Activated T-cell treated with anti-CD3 and anti-CD28 coated beads, Interleukin-2, amount 50 U/mL, for 4 hours (primary cell): ENCODE measurements at places on chromosomes 5 and 9.
A peak's percentile ranks its signal among the peaks of the same experiment; 100 is the strongest.

DNA sequence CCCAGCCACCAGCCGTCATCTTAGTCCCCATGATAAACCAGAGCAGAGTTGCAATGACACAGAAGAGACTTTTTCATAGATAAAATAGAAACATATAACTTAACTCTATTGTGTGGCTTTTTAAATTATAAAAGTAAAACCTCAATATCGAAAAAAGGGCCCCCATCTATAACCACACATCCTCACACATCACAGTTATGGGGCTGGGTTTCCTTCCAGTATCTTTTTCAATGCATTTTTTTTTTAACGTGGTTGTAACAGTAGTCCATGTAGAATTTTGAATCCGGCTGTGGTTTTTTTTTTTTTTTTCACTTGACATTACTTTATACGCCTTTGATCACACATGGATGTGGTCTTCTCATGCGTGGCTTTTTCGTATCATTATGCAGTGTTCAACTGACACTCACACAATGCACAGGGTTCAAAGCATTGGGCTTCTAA, 77.4 kb downstream of the CFAP77 start:
- no peak for DNase-seq

- DNase-seq = no peak
Observed at GRCh38 chr5:150077060-150077459, 9.3 kb downstream of the CSF1R start.

- no peak for DNase-seq
Observed at GRCh38 chr9:125674981-125675973, 31.7 kb downstream of the MAPKAP1 start.

- DNase-seq = no peak
Observed at GRCh38 chr5:163542771-163543170, 37.4 kb downstream of the MAT2B start.

DNA sequence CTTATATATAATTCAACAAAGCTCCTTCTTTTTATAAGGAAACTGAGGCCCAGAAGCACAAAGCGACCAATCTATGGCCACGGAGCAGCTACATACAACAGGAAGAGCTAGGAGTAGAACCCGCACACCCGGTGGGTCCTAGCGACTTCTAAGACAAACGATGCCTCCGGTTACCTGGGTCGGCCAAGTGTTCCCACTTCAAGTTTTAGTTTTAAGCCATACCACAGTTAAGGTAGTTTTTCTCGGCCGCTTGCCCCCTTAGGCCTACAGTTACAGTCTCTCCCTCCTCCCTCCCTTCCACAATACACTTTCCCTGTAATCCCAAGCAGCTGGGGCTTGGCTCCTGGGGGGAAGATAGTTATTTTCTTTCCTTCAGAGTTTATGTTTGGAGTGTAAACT, 533 bp downstream of the SREK1IP1 start:
- DNase-seq = no peak

DNA sequence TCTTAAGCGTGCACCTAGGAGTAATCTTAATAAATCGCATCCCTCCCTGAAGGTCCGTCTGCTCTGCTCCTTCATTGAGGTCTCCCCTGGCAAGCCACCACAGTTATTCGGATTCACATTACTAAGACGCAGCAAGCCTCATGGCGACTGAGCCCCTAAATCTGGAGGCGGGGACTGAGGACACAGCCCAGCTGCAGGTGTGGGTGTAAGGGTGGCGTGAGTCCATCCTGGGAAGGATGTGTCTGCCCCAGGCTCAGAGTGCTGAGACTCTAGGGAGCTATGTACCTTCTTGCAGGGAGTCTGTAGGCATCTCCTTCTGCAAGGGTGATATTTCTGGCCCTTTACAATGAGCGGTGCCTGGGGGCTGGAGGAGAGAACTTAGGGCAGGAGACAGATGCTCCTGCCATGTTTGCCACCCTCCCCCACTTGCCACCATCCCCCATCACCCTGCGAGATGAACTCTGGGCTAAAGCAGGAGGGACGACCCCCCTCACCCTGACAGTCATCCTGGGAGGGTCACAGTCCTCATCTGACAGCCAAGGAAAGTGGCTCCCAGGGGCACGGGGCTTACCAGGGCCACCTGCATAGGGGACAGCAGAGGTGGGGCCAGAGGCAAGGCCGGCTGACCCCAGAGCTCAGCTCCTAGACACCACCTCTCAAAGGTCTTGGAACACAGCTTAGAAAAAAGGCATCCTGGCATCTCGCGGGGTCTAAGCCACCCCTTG, 76.4 kb upstream of the FCN1 start:
- DNase-seq = no peak

DNA sequence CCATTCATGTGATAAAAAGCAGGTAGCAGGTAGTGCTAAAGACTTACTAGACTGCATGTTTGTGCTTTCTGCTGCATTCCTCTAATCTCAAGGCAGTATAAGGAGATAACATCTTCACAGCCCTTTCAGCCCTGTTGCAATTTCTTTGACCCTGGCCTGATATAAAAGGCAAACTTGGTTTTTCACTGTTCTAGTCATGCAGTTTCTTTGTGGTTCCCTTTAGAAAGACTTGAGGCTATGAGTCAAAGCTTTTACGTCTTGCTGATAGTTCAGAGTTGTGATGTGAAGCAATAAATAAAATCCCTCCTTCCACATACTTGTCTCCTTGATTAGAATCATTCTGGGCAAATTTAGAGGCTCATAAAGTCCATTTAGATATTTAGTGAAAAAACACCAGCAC, 88.6 kb upstream of the CDKN2B start:
- DNase-seq = no peak

DNA sequence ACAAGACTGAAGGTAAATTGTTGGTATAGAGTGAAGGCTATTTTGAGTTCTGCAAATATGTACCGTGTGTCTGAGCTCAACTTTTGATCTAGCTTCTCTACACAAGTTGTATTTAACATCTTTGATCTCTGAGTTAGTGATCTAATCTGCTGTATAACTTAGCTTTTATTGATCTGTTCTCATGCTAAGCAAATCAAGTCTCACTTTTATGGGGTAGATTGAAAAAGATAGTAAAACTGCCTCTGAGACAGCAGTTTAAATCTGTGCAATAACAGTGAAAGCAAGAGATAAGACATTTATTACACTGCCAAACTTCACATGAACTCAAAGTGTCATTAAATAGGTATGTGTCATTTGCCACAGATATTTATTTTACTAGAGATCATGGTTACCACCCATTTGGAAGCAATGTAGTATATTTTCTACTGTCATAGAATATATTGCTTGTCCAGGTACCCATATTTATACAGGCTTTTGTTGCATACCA, 477.3 kb downstream of the ISL1 start:
- no peak for DNase-seq

DNA sequence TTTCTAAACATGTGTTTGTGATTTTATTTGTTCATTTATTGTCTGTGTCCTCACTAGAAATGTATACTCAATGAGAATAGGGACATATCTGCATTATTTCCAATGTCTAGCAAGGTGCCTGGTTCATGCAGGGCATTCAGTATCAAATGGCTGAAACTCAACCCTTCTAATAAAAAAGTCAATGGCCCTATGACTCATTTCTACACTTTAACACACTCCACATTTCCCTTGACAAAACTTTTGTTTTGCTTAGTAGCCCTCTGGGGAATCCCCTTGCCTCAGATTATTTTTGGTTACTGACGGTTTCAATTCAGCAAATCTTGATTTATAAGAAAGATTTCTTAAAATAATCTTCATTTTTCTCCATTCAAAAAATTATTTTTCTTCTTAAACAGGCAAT, 206.0 kb upstream of the DMRTA1 start:
- DNase-seq = no peak

GRCh38 chr9:71734950-71735349, 33.4 kb downstream of the CEMIP2 start:
- DNase-seq = no peak

DNA sequence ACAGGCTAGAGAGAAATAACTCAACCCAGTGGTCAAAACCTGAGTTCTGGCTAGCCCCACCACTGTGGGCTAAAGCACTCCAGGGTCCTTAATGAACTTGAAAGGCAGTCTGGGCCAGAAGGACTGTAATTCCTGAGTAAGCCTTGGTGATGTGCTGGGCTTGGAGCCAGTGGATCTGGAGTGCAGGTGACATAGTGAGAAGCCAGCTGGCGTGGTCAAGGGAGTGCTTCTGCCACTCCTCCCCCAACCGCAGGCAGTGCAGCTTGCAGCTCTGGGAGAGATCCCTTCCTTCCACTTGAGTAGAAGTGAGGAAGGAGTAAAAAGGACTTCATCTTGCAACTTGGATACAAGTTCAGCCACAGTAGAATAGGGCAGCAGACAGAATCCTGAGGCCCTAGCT, 424.0 kb downstream of the CDH18 start:
- DNase-seq = no peak

- DNase-seq = no peak
Observed at GRCh38 chr5:165887147-165887546, 2381.7 kb downstream of the MAT2B start.

- DNase-seq = peak; percentile 45
Observed at GRCh38 chr9:96061293-96061987, 185.9 kb downstream of the ERCC6L2 start.

DNA sequence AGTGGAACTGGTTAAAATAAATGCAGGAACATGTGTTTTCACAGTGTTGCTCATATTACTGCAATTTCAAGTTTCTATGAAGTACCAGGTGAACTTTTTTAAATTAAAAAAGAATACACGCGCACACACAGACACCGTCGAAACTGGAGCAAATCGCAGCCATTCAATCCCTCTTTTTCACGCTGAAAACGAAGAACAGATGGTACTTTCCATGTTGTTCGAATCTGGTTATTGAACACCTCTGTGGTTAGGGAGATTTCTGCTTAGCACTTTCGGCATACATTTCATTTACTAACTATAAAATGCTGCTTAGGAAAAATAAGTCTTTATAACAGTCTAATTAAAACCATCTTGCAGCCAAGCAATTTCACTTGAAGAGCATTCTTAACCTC, 6.8 kb downstream of the ZNF608 start:
- no peak for DNase-seq

- DNase-seq = no peak
Observed at GRCh38 chr5:83889971-83890745, 169.5 kb upstream of the HAPLN1 start.

GRCh38 chr9:109791003-109791677, 11.1 kb downstream of the PALM2AKAP2 start:
- no peak for DNase-seq

DNA sequence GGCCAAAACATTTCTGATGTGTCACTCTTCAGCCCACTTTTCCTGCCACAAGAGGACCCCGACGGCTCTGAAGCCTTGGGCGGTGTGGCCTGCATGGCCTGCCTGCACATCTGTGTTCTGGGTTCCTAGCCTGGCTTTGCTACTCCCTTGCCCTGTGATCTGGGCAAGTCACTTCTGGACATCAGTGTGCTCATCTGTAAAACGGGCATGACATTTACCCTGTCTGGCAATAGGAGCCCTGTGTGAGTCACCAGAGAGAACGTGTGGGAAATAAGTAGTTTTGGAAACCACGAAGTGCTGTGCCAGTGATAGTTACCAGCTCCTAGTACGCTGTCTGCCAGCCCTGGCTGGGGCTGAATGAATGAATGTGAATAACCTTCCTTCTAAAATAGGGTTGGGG, 90.8 kb downstream of the MACROH2A1 start:
- DNase-seq = no peak

DNA sequence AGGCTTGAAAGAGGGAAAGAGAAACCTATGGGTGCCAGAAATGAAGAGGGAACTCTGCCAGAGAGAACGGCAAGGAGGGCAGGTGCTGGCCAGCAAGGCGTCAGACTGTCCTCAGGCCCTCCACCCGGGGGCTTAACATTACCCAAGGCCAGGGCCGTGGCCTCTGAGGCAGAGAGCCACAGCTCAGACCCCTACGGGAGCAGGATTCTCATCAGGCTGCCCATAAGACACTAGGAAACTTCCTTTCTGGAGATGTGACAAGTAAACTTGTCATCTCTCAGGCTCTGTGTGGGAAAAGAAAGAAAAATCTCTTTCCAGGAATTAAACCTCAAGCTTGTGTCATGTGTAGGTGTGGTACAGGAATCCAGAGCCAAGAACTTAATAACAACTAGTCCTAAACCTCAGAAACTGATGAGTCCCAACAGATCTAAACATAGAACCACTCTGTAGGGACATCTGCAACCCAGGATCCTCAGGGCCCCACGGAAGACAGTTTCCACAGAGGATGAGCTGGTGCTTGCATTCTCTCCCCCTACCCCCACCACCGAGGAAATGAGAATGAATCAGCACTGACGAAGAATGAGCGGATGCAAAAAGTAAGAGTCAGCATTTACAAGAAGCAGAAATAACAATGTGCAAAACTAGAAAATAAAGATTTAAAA, 74.3 kb downstream of the DCP2 start:
- no peak for DNase-seq

DNA sequence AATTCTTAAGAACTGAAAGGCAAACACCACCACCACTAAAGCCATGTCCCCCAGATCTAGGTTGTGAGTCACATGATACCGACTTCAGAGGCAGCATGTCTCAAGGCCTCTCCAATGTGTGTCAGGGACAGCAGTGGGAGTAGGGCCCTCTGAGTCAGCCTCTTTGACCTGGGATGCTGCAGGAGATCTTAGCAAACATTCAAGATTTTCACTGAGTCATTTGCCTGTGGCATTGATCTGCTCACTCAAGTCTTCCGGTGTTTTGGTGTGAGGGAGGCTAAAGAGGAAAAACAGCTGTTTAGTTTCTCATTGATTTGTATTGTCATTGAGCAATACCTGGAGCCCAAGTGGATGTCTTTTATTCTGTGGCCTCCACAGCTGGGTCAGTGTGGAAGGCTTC, 36.1 kb downstream of the TMC1 start:
- peak; percentile 41 for DNase-seq

GRCh38 chr9:98879963-98880310, 63.8 kb upstream of the COL15A1 start:
- DNase-seq = no peak

DNA sequence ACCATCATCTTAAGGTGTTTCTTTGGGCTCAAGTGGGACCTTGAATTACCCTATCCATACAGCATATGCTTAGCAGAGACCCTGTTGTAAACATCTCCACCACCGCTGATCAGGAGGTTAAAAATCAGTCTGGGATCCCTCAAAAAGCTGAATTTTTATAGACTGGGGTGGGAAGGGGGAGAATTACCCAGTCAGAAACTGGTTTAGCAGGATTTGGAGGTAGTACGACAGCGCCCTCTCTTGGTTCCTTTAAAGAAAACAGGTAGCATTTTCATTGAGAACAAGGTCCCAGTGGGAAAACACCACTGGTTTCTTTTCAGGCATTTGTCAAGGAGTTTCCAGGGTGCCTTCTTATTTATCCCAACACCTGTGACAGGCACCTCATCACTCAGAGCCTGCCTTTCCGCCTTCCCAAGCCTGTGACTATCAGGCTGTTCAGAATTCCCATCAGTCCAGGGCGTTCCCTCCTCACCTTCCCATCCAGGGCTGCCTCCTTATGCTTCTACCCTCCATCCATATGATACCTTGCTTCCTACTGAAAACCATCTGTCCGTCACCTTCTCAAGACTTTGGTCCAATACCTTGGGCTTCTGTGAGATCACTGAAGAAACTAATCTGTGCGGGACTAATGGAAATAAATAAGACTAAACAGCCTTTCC, 203.8 kb upstream of the RAI14 start:
- no peak for DNase-seq

- DNase-seq = no peak
Observed at GRCh38 chr9:83209188-83209731, 146.3 kb upstream of the RASEF start.

- DNase-seq = no peak
Observed at GRCh38 chr5:9381464-9381863, 164.4 kb downstream of the SEMA5A start.
